NCI-H2107 (cell line): ENCODE measurements at places on chromosomes 5 and 9.

DNA sequence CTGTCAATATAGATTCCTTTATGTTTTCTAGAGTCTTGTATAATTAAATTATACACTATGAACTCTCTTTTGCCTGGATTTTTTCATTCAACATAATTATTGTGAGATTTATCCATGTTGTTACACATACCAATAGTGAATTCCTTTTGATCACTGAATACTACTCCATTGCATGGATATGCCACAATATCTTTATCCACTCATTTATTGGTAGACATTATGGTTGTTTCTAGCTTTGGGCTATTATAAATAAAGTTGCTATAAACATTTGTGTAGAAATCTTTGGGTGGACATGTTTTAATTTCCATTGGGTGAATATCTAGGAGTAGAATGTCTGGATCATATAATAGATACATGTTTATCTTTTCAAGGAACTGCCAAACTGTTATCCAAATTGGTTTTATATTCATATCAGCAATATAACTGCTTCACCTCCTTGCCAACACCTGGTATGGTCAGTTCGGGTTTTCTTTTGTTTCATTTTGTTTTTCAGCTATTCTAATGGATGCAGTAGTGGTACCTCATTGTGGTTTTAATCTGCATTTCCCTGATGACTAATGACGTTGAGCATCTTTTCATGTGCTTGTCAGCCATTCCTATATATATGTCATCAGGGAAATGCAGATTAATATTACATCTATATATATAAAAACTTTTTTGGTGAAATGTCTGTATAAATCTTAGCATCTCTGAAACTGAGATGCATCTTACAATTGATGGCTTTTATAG lies 32.1 kb upstream of the TCF7 start:
- DNase-seq = no peak

GRCh38 chr5:178625679-178626483 lies 969 bp downstream of the CLK4 start:
- no peak for DNase-seq

DNA sequence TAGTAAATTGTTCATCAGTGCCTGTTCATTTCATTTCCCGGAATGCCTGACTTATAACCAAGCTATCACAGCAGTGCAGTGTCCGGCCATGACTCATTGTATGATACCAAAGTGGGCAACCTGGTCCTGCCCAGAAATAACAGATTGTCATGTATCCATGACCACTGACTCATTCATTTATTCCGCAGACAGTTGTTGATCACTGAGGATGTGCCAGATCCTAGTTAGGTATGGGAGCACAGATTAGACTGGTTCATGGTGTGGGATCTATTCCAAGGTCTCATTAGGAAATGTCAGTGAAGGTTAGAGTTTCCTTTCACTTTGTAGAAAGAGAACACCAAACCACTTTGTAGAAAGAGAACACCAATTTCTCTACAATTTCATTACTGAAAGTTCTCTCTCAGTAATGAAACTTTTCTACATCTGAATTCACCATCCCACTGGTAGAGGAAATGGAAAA lies 8.7 kb downstream of the NREP start:
- no peak for DNase-seq

DNA sequence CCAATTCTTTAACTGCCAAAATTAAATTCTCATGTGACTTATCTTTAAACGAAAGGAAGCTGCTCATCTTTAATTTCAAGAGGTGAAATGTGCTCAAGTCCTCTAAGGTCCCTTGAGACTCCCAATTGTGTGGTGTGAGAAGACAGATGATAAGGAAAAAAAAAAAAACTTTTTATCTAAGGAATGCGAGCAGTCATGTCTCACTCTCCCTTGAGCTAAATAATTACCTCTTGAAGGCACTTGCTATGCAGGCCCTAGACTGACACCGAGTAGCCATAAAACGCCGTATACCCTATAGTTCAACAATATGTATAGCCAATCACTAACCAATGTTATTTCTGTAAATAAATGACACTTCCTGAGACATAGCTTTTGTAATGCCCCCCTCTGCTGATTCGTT lies 1.5 kb upstream of the DTWD2 start:
- no peak for DNase-seq

DNA sequence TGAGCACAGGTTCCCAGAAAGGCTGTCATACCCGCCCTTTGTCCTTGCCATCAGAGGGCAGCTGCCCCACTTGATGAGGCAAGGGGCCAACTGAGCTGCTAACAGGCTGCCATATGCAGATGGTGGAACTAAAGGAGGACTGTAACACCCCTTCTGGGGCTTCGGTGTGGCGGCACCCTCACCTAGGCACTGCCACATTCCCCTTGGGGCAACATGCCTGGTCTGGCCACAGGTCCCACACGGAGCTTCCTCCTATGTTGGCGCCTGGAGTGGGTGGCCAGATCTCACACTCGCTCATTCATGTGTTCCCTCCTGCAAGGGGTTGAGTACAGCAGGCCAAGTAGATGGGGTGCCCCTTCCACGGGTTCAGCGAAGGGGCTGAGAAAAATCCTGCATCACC lies 777.4 kb upstream of the CHD1 start:
- no peak for DNase-seq

DNA sequence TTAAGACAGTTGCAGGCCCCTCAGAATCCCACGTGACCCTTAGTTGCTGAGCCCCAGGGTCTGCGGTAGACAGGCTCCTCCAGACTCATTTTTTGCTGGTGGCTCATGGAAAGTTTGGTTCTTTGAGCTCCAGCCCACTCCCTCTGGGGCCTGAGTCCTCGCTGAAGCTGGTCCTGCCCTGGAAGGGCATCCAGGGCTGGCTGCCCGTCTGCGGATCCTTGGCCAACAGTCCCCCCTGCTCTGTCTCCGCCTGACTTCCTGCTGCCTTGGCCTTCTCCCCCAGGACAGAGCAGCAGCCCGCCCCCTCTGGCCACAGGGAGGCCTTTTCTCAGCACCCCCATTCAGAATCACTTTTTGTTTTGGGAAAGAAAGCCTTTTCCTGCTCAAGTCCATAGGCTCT lies 24.4 kb downstream of the SLC6A7 start:
- no peak for DNase-seq

- no peak for DNase-seq
These were observed 202.2 kb downstream of the GADD45G start for GRCh38 chr9:89807101-89807395.

- no peak for DNase-seq
These were observed 167.2 kb upstream of the HMHB1 start for GRCh38 chr5:143644727-143645126.

DNA sequence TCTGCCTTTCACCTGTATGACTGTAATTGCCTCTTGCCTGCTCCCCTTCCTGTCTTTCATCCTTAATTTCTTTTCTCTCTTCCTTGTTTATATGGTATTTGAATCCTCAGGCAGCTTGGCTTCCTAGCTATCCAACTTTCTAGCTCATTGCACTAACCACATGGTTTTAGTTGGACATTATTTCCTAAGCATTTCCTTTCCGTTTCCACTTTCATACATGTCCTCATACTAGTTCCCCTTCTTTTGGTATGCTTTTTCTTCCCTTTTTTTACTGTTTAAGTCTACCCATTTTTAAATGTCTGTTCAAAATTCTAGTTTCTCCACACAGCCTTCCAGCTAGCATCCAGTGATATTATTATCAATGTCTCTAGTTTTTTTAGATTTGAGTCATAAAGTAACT lies 6.6 kb downstream of the CWC27 start:
- DNase-seq = no peak

- DNase-seq = no peak
These were observed 137.5 kb upstream of the DAP start for GRCh38 chr5:10898514-10898913.

DNA sequence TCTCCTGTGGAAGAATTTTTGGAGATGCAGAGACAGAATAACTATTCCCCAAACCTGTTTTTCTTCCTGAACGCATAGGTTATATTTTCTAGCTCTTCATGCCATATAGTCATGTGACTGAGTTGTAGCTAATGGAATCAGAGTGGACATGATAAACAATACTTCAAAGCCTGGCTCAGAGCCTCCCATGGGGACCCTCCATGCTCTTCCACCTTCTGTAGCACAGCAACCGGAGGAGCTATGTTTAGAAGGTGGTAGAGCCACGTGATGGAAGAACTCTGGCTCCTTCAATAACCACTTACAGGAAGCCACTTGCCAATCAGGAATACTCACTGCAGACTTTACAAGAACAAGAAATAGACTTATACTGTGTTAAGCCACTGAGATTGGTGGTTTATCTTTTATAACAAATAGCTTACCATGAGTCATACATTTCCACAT lies 39.2 kb downstream of the NADK2 start:
- no peak for DNase-seq

GRCh38 chr5:101686536-101687157 lies 609.4 kb downstream of the SLCO4C1 start:
- DNase-seq = no peak

- no peak for DNase-seq
These were observed 1.6 kb upstream of the CFAP90 start for GRCh38 chr5:7852542-7852941.

GRCh38 chr5:181190711-181191525 lies 14.1 kb downstream of the TRIM7 start:
- DNase-seq = no peak

- DNase-seq = no peak
These were observed 28.1 kb downstream of the IL33 start for GRCh38 chr9:6243746-6244145.

GRCh38 chr5:157665467-157666070 lies 5.8 kb upstream of the C5orf52 start:
- DNase-seq = no peak

DNA sequence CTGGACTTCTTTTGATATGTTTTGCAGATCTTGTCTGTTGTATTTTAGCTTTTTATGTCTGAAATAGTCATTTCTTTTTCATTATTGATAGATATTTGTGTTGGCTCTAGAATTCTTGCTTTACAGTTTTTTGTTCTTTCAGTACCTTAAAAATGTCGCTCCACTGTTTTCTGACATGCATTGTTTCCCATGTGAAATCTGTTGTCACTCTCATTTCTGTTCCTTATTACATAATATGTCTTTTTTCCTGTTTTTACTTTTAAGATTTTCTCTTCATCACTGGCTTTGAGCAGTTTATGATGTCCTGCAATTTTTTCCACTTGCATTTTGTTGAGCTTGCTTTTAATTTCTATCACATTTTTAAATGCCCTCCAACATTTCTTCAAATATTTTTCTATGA lies 270.4 kb upstream of the TARS1 start:
- no peak for DNase-seq

GRCh38 chr5:90399251-90399650 lies 10.3 kb downstream of the CETN3 start:
- no peak for DNase-seq

GRCh38 chr5:107704681-107705401 lies 34.1 kb upstream of the EFNA5 start:
- DNase-seq = no peak

DNA sequence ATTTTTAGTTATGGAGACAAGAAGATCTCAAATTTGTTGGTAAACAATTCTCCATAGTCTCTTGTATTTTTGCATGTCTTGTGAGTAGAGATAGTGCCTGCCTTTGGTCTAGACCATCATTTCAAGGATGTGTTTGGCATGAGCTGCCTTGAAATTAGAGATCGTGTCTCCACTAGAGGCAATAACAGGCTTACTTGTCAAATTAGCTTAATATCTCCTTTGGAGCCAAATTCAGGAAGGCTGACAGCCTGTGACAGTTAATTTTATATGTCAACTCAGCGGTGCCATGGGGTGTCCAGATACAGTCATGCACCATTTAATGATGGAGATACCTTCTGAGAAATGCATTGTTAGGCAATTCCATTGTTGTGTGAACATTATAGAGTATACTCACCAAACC lies 24.8 kb upstream of the PRDM9 start:
- no peak for DNase-seq

- DNase-seq = no peak
These were observed 460.6 kb downstream of the CETN3 start for GRCh38 chr5:89948977-89949376.

GRCh38 chr9:36891341-36891811 lies 142.7 kb downstream of the PAX5 start:
- no peak for DNase-seq

DNA sequence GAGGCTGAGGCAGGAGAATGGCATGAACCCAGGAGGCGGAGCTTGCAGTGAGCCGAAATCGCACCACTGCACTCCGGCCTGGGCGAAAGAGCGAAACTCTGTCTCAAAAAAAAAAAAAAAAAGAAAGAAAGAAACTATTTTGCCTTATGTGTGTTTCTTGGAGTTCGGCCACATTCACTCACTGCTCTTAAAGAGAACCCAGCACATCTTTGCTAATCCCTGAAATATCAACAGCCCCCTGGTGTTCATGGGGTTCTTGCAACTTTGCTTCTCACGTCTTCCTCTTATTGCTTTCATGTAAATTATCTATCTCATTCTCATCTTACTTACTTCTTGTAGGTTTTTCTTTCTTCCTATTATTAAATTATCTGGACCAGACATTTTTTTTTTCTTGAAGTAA lies 126.3 kb upstream of the ASTN2 start:
- no peak for DNase-seq

DNA sequence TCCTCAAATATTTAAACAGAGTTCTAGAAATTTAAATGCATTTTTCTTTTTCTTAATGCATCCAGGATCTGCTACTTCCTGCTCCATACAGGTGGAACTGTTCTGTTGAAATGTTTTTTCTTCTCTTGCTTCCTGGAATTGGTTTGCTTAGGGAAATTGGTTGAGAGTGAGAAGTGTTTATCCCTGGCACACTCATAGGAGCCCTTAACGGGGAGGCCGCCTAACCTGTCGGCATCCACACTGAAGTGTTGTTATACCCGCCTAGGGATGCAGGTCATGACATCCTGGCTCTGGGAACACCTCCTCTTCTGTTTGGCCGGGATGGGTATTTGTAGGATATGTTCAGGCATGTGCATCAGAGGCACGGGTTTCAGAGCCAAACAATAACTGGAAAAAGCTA lies 239.7 kb downstream of the GADD45G start:
- no peak for DNase-seq

DNA sequence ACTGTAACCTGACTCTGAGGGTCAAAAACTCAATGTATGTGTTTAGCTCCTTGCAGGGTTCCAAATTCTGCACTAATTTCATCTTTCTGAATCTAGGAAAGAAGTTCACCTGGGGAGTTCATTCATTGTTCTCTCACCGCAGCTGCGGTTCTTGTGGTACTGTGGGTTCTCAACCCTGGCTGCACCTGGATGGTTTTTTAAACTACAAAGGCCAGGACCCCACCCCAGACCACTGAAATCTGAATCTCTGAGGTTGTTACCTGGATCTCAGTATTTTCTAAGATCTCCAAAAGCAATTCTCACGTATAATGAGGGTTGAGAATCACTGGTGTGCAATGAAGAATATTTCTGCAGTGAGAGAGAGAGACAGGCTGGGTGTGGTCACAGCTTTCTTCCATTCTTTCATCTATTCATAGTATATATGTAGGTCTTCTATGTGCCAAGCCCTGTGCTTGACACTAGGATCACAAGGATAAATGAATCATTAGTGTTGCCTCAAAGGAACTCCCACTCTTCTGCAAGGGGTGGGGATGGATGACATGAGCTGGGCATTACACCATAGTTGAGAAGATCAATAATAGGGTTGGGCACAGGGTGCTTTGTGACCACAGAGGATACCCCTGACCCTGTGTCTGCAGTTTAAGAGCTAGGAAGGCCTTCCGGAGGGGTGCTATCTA lies 109.8 kb downstream of the GALNT10 start:
- DNase-seq = no peak
